Fibroblast of upper back skin (primary cell): ENCODE measurements at places on chromosomes 5 and 9.

DNA sequence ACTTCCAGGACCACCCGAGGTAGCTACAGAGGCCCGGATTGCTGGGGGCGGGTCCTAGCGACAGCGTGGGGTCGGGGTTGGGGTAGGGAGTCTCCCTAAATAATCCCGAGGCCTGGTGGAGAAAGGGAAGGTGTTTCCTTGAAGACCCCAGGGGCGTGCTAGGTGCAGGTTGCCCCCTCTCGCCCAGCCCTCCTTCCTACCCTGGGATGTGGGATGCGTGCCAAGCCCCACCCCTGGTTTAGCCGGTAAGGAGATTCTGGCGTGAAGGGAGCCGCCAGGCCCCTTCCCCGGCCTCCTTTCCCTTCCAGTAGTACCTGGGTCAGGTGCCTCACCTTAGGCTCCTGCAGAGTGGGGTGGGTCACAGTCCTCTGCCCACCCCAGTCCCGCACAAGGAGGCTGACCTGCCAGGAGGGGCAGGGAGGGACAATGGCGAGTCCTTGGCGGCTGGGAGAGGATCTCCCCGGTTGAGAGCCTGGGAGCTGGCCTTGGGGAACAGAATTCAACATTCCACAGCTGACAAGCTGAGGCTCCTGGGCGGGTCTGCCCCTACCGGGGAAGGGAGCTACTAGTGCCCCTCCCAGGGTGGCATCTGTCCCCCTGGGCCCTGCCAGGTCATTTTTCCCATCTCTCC lies 674 bp downstream of the TSPAN17 start:
- DNase-seq: peak; percentile 17

DNA sequence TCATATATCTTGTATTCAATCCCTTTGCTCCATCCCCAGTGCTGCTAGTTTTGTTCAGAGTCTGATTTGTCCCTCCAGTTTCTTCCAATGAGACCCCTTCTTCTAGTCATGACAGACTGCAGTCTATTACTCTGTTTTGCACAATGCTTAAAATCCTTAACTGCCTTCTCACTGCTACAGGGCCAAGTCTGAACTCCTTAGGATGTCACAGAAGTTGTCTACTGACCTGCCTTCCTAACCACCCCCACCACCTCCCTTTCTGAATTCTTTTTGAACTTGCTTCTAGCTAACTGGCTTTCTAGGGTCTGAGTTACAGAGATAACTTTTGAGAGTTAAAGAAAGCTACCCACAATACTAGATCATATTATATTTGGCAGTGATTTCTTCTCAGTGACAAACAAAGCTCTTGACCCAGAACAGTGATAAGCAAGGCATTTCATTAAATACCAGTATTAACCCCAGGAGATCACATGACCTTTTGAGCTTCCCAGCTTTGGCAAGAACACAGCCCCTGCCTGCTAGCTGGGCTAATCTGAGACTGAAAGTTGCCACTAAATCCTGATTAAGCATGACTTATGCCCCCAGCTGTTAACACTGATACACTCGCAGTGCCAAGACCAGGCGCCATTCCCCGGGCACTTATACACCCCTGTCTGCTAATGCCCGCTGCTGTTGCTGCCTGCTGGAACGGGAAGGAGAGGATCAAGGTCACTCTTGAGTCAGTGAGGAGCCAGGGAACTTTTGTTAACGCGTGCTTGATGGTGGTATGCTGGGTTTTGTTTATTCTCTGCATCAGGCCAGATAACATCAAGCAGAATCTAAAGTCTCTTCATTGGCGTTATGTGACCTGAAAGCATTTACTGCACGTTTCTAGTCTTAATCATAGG lies 36.4 kb upstream of the ADAMTSL1 start:
- peak; percentile 41 for DNase-seq

GRCh38 chr9:110217656-110218099 lies 9.7 kb upstream of the C9orf152 start:
- peak; percentile 49 for DNase-seq

DNA sequence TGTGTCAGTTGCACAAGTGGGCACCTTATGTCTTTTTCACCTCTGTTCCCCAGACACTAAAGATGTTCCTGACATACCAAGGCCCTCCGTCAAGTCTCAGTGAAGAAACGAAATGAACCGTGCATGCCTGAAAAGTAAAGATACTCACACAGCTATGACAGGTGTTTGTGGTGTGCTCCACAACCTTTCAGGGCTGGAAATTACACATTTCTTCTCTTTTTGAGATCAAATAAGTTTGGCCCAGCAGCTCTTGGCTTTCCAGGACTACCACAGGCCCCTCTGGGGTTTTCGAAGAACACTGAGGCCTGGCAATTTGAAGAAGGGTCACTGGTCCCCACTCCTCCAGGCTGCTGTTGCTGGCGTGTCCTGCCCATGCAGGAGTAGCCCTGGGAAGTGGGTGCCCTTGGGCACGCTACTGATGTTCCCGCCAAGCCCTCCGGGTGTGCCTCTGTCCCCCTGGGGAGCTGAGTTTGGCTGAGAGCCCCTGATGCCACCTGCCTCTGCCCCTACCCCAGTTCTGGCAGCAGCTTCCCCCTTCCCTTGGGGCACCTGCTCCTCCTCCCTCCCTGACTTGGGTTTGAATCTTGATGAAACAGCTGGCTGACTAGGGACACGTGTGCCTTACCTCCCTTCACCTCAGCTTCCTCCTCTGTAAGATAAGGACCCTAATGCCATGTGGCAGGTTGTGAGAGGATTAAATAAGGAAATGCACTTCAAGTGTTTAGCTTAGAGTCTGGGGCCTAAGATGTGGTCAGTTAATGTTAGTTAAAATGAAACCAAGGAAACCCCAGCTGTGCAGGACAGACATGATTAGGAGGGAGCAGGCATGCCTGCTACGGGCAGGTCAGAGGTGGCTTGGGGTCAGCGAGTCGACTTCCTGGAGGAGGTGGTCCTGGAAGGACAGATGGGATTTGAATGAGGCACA lies 49.1 kb upstream of the GADD45G start:
- DNase-seq: no peak

GRCh38 chr5:146103594-146103993 lies 1.8 kb downstream of the PLAC8L1 start:
- DNase-seq: no peak

GRCh38 chr5:113572716-113573115 lies 59.2 kb downstream of the YTHDC2 start:
- no peak for DNase-seq

- no peak for DNase-seq
These were observed 52.6 kb downstream of the MTX3 start for GRCh38 chr5:79938468-79938867.

GRCh38 chr5:166354332-166354731 lies 1937.1 kb upstream of the WWC1 start:
- peak; percentile 65 for DNase-seq
